ENCODE measurements at places on chromosomes 1 and 21. TPM values are rescaled to one million over a fixed set of nuclear protein-coding genes. Genes with fewer than 3 reads are reported as not detected.

GRCh38 chr1:89260042-89260441, 12.6 kb downstream of the GBP5 start:
- H3K36me3 ChIP-seq = no peaks in the 10 kb centered on the region
- H3K27me3 ChIP-seq = peaks cover 3% of the 10 kb centered on the region
- H3K4me1 ChIP-seq = no peaks in the 10 kb centered on the region
- H3K4me3 ChIP-seq = no peak overlapping the region
- DNase-seq = no peak

DNA sequence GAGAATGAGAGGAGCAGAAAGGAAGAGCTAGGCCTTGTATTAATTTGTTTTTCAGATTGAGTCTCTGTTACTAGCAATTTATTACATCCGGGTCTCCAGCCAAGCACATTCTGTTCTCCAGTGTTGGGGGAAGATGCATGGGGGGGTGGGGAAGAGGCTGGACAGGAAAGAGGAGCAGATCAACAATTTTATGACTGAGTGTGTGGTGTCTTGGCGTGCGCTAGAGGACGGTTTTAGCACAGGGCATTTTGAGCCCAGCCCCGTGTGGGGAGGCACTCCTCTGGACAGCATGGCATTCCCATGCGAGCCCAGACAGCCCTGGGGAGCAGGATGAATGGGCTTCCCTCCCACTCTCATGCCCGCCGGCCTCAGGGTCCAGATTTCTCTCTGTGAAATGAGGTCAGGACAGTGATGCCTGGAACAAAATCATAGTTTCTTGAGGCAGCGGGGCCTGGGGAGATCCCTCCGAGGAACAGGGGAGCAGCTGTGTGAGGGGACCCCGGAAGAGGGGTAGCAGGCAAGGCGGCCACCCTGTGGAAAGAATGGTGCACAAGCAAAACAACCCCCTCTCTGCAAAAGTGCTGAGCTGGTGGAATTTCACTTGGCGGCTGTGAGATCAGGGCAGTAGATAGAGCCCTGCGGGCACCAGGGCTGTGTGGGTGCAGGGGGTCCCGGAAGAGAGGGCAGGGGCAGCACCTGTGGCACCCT, 16.3 kb downstream of the SOX13 start:
- no peaks in the 10 kb centered on the region for H3K36me3 ChIP-seq
- peaks cover 28% of the 10 kb centered on the region for H3K4me1 ChIP-seq
- no peaks in the 10 kb centered on the region for H3K27me3 ChIP-seq
- no peak overlapping the region for H3K27ac ChIP-seq
- H3K4me3 ChIP-seq = no peak overlapping the region

RO60 gene
- 97.4 TPM for total RNA-seq

TAL1 gene
- total RNA-seq = not detected

TESK2 gene
- total RNA-seq = 4.1 TPM

Data from osteocyte (in vitro differentiated cells).